ENCODE measurements at places on chromosomes 7 and 10. TPM values are rescaled to one million over a fixed set of nuclear protein-coding genes. Genes with fewer than 3 reads are reported as not detected.

GRCh38 chr7:140141256-140141655 lies 35.5 kb downstream of the KDM7A start:
- no peak for DNase-seq

GRCh38 chr7:155263581-155264143 lies 34.0 kb upstream of the INSIG1 start:
- no peak for DNase-seq

The FAM53B gene
- total RNA-seq = 20.9 TPM

- DNase-seq = no peak
Measured at GRCh38 chr10:83127942-83128575, 1011.2 kb upstream of the GHITM start.

- peak; percentile 51 for DNase-seq
Measured at GRCh38 chr10:63221950-63222349, 88.8 kb downstream of the NRBF2 start.

GRCh38 chr10:10878963-10879362 lies 138.7 kb upstream of the CELF2 start:
- DNase-seq = no peak

DNA sequence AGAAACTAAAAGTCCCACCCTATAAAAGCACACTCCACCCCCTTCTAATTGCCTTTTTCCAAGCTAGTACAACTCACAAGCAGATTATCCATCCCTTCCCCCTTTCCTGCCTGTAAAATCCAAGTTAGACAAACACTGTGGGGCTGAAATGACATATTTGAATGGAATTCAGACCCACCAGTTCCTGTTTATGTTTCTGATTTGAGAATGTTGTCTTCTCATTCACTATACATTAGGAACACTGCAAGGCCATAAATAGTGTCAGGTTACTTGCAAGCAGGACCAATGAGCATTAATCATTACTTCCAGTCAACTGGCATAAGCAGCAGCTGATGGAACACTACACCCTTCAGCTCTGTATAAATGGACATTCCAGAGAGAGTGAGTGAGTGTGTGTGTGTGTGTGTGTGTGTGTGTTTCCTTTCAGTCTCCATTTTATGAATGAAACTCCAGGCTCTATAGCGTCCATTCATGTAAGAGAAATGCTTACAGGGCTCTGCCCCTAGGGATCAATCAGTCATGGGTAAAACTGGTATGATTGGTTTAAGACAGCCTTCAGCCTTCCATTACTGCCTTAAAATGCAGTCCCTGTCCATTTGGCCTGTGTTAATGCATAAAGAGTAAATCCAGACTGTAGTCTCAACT lies 69.3 kb downstream of the ETV1 start:
- no peak for DNase-seq

DNA sequence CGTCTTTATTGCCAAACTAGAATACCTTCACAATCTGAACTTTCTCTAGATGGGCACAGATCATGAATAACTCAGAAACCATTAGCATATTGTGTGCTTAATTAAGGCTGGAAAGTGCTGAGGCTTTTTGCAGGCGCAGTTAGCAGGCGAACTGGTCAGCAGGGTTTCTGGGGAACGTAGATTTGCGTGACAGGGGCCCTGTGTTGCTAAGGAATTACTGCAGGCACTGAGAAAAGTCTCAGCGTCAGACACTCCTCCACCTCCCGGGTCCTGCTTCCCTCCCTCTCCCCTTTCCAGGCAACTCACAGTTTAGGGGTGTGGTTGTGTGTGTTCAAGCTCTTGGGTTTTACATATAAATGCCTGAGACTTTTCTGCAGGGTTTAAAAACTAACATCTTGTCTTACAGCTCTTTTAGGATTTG lies 2.2 kb downstream of the MAP3K8 start:
- DNase-seq = peak; percentile 69

The CALHM3 gene
- total RNA-seq = not detected

GRCh38 chr10:129330211-129330610 lies 136.8 kb upstream of the MGMT start:
- no peak for DNase-seq

DNA sequence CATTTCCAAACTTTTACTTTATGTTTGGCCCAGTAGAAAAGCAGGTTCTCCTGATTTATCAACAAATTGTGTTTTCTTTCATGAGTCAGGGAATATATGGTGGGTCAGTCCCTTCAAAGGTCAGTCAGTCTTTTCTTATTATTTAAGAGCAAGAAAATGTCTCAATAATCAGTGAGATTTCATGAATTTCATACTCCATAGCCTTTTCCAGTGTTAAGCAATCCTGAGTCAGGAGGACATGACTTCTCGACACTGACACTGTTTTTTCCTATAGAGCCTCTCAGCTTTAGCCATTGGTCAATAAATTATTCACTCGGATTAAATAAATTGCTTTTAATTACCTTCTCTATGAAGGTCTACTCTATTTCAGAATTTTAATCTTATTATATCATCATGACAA lies 334.5 kb downstream of the SORCS1 start:
- DNase-seq = no peak

The CTBP2 gene
- 0.16 TPM for total RNA-seq

- DNase-seq = no peak
Measured at GRCh38 chr7:123994449-123994848, 38.4 kb downstream of the TMEM229A start.

DNA sequence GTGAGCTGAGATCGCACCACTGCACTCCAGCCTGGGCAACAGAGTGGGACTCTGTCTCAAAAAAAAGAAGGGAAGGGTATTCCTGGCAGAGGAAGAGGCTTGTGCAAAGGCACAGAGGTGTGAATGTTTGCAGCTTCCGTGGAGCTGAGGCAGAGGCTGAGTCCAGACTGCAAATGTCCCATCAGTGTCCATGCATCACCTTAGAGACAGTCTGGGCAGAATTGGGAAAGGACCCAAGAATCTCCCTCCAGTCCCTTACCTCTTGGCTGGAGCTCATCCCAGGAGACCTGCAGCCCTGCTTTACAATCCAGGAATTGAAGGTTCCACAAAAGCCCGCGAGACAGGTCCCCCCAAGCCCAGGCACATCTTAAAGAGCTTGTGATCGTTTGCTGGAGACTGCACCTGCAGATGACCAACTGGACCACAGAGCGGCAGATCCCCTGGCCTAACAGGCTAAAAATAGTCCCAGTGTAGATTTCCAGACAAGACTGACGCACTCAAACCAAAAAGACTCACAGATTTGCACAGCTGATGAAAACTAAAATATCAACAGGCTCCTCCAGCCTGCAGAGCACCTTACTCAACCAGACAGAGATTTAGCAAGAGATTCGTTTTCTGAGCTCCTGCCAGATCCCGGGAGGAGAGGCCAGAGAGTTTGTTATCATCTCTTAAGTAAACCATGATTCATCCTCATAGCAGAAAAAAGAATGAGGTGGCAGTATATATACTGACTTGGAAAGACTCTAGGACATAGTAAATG lies 22.9 kb upstream of the NANOS1 start:
- DNase-seq = no peak

The MICALL2 gene
- 1.8 TPM for total RNA-seq

DNA sequence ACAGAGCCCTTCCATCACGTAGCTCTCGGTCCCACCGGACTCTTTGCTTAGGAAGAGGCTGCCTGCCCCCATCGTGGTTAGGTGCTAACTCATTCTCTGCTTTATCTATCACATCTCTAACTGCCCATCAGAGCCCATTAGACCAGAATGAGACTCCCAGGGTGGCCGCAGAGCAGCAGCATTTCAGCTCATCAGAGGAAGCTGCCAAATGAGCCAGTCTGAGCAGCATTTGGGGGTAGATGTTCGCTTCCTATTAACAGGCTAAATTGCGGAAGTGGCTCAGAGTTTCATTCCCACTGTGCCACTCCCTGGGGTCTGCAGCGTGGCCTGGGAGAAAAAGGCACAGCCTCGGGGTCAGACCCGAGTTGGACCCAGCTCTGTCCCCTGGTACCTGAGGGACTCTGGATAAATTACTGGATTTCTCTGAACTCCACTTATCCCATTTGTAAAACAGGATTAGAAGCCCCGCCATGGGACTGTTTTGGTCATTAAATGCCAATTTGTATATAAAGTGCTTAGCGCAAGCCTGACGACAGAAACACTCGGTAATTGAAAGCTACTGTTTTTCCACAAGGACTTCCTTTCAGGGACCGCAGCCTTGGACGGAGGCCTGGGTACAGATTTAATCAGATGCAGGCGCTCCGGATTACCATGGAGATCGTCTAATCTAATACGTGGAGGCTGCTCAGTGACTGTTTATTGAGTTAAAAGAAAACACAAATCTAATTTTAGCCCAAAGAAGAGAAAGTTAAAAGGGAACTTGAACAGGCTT lies 73.8 kb upstream of the PRLHR start:
- no peak for DNase-seq

The PAX4 gene
- total RNA-seq = not detected

DNA sequence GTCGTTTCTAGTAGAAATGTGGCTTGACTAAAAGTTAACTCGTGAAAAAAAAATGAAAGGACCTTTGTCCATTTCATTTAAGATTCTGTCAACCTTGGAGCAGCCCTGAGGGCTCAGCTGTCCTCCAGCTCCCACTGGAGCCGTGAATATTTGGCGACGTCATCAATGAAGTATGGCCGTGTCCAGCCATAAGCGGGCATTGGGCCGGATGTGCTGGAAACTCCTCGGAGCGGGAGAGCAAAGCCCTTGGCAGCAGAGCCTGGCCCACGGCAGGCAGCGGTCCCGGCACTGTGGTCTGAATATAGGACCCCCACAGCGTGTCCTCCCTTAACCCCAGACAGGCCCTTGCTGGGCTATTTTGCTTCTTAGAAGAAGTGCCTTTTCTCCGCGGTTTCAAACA lies 50.0 kb downstream of the JAKMIP3 start:
- no peak for DNase-seq

The ZNF853 gene
- total RNA-seq = 0.42 TPM

DNA sequence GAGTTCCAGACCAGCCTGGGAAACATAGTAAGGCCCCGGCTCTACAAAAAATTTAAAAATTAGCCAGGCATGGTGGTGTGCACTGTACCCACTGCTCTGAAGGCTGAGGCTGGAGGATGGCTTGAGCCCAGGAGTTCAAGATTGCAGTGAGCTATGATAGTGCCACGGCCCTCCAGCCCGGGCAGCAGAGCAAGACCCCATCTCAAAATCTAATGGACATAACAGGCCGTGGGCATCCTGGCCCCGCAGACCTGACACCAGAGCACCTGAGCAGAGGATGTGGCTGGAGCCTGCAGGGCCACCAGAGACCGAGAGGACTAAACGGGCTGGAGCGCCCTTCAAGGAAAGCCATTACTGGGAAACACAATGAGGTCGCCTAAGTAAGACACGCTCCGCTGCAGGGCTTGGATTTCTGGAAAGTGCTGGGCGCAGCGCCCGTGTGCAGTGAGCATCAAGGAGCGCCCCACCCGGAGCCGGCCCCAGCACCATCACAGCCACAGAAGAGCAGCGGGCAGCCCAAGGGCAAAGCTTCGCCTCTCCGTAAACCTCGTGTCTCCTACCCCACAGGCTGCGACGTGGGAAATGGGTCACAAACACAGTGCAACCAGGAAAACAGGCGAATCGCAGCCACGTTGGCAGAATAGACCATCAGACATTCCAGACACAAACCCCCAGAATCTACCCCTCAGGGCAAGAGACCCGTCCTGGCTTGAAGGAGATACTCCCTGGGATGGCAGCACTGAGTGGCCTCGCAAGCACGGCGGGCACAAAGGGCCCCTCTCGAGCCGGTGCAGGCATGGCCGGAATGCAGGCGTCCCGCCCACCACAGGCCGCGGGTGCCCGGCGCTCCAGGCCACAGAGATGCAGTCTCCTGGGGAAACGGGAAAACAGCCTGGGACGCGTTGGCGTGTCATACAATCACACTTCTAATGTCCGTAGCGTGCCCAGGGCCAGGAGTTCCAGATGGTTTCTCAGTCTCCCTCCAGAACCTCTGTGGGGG lies 4.9 kb downstream of the RADIL start:
- no peak for DNase-seq

The ZNF736 gene
- total RNA-seq = 18.7 TPM

GRCh38 chr10:128498746-128499145 lies 372.5 kb upstream of the MKI67 start:
- DNase-seq = no peak

The SSC4D gene
- total RNA-seq = 0.77 TPM

- DNase-seq = peak; percentile 80
Measured at GRCh38 chr10:73956476-73957359, 41.2 kb upstream of the VCL start.

DNA sequence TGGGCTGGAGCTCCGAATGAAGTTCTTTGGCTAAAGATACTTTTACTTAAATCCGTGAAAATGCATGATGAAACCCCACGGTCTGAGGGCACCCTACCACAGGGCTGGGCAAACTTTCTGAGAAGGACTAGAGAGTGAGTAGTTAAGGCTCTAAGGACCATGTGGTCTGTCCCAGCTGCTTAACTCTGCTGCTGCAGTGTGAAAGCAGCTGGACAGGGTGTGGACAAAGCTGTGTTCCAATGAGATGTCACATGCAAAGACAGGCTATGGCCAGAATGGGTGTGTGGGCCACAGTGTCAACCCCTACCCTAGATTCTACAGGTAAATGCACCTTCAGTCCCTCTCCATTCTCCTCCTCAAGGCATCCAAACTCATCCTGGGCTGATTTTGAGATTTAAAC lies 18.8 kb downstream of the PDIA4 start:
- no peak for DNase-seq

DNA sequence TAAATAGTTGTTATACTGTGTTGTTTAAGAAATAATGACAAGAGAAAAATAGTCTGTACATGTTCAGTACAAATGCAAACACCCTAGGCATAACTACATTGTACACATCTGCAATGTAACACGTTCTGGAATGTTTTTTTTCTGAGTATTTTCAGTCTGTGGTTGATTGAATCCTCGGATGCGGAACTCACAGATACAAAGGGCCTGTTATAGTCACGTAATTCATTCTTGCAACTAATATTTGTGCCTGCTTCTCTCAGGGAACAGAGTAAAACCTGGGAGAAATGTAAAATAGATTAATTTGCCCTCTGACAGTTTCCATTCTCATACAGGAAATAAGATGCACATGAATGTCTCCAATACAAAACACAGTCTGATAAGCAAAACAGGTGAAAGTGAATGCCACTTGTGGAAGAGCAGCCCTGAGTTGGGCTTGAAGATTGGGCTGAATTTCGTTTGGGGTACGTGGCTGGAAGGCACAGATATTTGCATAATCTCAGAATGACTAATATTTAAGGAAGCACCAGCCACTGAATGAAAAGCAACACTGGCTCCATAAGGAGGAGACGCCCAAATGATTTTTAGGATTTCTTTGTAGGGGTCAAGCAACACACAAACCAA lies 19.1 kb downstream of the DENND2A start:
- no peak for DNase-seq

The ZNF775 gene
- total RNA-seq = 5.5 TPM

- DNase-seq = no peak
Measured at GRCh38 chr7:22610263-22610662, 110.3 kb upstream of the STEAP1B start.

DNA sequence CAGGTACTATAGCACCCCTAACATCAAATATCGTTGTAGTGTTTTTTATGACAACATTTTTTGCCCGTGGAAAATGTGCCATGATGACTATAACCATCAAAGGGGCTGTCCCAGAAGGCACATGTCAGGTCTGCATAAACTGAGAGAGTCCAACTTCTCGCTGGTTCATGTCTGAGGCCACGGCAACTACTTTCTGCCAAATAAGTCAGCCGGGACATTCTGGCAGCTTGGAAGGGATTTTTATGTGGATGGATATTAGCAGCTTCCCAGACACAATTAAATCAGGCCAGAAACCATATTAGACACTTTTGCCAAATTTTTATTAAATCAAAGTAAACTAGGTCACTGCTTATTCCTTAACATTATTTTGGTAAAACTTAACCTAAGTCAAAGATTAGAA lies 477.4 kb upstream of the FZD8 start:
- no peak for DNase-seq

The ALOX5 gene
- total RNA-seq = 2.4 TPM
